ENCODE measurements at places on chromosomes 1 and 21. TPM values are rescaled to one million over a fixed set of nuclear protein-coding genes. Genes with fewer than 3 reads are reported as not detected.

DNA sequence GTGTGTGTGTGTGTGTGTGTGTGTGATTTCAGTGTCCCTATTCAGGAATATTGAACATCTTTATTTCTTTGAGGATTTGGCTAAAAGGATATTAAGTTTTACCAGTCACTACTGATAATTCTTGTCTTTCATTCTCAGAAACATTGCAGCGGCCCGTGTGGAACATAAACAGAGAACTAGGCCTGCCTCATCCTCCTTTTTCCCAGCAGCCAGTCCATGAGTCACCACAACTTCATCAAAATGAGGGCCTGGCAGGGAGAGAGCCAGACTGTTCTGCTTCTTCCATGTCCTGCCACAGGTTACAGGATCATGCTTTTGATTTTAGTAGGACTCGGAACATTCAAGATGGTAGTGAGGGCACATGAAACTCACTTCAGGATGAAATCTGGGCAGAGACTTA lies 50.7 kb downstream of the LRIG2 start:
- DNase-seq, result no peak

- no peak for DNase-seq
Observed at GRCh38 chr1:55402142-55402541, 187.0 kb upstream of the USP24 start.

GRCh38 chr1:91670781-91671180 lies 170.1 kb downstream of the CDC7 start:
- no peak for DNase-seq

DNA sequence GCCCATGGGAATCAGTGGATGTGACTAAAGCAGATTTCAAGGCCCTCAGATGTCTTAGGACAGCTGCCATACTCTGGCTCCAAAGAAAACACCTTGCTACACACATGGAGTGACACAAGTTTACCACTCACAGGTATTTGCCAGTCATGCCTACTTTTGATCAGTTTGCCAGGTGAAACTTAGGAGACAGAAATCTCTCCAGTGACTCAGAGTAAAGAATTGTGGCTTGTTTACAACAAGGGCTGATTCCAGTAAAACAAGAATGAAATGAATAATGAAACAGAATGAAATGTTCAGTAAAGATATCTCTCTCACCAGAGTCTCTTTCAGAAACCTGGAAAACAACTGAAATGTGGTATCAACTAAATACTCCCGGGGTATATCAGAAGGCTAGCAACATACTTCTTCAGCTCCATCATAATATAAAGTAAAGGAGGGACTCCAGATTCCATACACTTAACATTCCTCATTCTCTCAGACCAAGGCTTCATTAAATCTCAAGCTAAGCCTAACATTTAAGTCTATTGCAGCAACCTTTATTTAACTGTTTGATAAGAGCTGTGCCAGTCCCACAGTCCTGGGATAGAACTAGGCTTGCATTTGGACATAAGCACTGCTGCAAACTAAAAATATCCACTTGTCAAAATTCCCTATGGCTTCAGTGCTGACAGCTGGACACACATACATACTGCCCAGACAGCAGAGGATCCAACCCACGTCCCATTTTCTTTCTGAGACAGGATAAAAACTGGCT lies 143.3 kb downstream of the SIPA1L2 start:
- DNase-seq, result no peak

DNA sequence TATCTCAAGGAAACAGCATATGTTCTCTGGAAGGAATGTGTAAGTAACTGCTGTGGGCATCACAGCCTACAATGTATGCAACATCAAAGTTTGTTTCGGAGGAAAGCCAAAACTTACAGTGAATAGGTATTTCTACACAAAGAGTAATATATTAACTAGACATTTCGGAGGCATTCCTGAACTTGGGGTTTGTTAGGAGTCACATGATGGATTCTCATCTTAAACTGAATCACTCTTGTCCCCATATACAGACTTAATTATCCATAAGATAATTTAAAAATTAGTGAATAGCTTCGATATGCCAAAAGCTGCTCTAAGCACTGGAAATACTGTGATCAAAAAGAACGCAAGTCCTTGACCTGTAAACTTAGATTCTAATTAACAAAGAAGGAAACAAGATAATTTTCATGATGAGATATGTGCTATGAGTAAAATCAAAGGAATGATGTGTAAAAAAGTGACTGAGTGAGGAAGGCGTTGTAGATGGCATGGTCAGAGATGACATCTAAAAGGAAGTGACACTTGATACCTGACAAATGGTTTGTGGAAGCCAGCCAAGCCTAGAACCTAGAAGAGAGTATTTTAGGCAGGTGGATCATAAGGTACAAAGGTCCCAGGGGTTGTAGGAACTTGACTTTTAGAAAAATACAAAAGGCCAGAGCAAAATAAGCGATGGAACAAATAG lies 273.1 kb downstream of the MRPL39 start:
- DNase-seq, result no peak

- no peak for DNase-seq
Observed at GRCh38 chr1:174797398-174797797, 202.3 kb upstream of the CACYBP start.

FAM76A gene
- total RNA-seq, result 8.1 TPM
